CD4-positive, alpha-beta T cell treated with Interleukin-6 at 100 ng/mL for 8 hours (primary cell): ENCODE measurements at places on chromosomes 16 and 17.
A peak's percentile ranks its signal among the peaks of the same experiment; 100 is the strongest.

DNA sequence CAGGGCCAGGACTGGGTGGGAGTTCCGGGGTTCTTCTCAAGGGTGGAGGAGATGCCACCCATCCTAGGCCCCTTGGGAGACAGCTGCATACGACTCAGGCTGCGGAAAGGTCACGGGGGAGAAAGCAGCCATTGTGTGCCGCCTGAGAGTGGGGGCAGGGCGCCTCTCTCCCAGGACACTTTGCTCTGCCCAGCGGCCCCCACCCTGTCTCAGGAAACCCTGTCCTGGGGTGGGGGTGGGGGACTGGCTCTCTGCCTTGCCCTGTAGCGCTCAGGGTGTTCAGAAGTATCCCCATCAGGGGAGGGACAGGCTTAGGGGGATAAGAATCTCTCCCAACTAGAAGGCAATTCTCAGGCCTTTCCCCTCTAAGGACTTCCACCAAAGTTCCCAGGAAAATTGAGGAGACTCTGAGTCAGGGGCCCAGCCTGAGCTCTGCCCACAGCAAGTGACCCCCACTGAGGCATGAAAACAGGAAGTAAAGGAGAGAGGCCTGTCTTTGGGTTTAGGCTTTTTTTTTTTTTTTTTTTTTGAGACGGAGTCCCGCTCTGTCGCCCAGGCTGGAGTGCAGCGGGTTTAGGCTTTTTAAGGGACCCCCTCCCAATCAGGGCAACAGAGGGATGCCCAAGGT, 4.9 kb downstream of the GIT1 start:
- no peak for DNase-seq

- DNase-seq: peak; percentile 54
These were observed at the start of gene VAT1 for GRCh38 chr17:43021741-43022512. VAT1 (minus strand) TSS chr17:43022385; CDS start chr17:43022322, 63 bp downstream.

DNA sequence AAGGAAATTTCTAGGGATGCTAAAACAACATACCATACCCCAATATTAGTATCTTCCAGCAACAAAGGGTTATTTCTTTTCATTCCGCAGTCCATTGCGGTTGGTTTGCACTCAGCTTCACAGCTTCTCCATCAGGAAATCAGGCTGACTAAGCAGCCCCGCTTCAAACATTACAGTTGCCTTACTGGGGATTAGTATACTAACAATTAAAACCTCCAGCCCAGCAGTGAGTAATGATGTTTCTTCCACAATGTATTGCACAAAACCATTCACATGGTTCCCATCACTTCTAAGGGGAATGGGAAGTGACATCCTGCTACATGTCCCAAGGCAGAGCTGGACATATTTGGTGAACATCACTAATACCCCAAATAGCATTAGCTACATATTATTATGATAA, 1384.9 kb downstream of the CDH8 start:
- no peak for DNase-seq

DNA sequence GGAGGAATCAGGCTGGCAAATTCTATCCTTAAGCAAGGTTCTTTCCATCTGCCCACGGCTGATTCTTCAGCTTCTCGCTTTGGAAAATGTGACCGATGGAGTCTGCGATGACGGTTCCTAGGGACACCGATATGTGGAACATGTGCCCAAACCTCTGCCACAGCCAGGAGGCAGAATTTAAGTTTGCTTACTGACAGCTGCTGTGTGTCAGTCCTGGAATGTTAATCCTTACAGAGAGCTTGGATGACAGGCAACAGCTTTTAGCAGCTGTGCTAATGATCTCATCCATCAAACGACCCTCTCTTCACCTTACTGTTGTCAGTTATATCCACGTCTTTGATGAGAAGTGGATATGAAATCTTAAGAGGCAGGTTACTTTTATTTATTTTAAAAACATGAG, 11.4 kb upstream of the MYH13 start:
- DNase-seq: no peak

DNA sequence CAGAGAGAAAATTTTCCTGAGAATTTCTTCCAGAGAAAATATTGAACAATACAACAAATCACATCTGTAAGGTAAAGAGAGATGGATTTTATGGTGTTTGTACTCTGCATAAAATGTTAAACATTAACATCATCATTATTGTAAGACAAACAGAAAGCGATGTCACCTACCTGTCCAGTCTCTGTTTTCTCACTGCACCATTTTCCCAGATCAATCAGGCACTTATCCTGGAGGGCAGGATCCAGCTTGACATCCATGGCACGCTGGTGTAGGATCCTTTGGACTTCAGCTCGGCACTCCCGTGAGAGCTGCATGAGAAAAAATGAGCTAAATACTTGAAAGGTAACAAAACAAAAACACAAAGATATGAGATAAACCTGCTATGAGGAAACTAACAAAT, 55.9 kb upstream of the CLEC18B start:
- no peak for DNase-seq
